Germinal center (tissue), 1 donor: ENCODE measurements at places on chromosomes 2 and 18.

DNA sequence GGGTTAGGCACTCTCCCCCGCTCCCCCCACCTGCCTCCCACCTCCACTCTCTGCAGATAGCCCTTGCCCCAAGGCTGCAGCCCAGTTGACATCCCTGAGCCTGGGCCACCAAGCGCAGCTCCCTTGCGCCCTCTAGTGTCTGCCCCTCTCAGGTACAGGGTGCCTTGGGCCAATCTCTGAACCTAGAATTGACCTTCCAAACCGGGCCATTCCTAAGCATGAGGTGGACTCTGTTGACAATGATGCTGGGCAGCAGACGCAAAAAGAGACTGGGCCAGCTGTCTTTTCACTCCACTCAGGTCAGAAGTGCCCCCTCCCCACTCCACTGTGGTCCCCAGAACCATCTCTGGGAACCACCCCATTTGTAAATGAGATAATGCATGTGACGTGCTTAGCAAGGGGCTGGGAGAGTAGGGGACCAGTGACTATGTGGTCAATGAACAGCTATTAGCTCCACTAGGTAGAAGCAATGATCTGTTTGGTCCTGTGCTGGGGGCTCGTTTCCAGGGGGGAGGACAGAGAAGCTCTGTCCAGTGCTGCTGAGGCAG, 43.3 kb upstream of the PLB1 start:
- DNase-seq, result peak; percentile 59

DNA sequence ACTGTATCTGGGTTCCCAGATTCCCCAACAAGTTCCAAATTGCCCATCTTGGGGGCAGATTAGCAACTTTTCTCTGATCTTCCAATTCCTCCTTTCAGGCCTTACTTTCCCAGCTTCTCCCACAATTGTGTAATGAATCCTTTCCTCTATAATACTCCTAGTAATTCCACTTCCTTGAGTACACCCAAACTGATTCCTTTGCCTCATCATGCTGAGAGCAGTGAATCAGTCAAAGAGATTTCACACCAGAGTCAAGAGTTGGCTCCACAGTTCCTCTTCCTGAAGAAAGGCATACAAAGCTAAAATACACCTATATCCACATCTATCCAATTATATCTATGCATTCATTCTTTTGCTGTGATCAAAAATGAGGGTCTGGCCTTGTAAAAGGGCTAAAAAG, 28.6 kb upstream of the DAPL1 start:
- DNase-seq, result no peak

DNA sequence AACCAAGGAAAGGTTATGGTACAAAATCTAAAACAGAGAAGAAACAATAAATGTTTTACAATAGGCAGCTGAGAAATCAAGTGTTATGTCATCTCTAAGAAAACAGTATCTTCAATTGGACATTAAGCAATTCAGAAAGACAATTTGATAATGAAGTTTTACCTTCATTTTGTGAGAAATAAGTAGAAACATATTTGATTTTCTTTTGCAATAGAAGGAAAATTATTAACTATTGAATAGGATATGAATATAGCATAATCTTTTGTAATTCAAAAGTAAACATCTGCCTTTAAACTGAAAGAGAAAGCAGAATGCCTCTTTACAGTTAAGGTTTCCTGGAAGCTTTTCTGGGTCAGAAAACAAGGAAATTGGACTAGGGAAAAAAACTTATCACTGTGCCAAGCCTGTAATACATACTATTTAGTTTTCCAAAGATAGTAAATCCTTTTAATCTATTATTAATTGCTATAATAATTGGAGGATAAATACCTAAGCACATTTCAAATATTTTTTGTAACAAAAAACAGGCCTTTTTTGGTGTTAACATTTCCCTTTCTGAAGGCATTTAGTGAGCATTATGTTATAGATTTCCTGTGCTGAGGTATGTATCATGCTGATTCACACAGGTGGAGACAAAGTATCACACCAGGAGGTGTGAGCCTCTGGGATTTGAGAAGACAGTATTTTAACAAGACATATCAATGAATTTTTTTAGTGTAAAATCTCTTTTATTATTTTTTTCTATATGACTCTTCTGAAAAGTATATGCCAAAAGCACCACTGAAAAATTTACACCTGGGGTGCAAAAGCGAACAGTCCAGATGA, 947.0 kb upstream of the CDH2 start:
- no peak for DNase-seq

DNA sequence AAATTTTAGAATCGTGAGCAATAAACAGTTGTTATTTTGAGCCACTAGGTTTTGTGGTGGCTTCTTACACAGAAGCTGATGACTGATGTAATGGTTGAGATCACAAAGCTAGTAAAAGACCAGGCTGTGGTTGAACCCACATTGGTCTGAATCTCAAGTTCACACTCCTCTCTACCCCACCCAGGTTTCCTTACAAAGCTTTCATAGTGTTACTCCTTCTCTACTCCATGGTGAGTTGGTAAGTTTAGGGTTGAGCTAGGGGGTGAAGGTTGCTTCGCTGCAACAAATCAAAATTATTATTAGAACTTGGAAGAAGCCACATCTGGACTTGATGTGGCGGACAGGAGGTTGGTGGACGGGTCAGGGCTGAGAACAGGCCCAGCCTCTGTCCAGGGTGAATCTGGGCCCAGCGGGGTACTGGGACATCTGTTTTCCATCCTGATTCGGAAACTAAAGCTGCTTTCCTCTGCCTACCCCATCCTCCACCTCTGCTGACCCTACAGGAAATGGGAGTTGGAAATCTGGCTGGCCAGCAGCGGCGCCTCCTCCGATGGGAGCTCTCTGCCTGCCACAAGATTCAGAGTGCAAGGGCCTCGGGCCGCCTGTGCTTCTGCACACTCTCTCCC, 86.3 kb downstream of the ZFP36L2 start:
- DNase-seq, result no peak

DNA sequence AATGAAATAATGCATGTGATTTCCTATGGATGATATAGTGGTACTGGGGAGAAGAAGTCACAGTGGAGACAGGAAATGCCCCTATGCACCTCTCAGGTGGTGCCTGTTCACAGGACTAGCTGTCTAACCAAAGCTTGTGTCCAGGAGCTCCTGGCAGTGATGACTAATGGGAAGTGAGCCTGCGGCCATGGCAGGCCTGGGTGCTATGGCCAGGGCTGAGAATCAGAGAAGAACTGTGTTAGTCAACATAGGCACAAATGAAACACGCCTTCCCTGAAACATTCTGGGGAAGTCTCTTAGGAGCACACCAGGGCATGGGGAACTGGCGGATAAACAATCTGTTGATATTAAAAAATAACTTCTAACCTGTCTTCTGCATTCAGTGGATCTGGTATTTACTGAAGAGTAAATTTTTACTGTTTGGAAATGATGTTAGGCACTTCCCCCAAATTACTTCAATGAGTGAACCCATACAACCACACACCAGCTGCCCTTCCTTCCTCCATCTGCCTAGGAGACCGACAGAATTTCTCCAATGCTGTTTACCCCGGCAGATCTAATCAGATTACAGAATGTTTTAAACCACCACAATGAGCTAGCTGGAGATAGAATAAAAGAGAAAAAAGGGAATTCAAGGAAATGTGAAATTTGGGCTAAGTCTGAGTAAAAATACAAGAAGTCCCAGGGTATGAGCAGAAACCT, 67.4 kb downstream of the MEP1B start:
- no peak for DNase-seq

GRCh38 chr2:181463588-181463987, 6.4 kb downstream of the ITGA4 start:
- DNase-seq, result no peak

- no peak for DNase-seq
Measured at GRCh38 chr18:73043611-73044010, 175.8 kb upstream of the NETO1 start.

DNA sequence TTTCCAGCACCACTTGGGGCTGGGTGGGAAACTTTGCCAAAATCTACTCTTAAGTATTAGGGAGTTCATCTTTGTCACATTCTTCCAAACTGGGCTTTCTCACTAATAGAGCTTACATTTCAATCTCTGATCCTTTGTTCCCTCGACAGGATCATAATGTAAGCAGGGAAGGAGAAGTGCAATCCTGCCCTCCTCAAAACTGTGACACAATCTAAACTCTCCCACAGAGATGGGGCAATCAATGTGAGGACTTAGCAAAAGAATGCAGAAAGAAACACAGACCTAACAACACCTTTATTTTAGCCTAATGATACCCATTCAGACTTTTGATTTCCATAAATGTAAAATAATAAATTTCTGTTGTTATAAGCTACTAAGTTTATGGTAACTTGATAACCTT, 40.8 kb downstream of the DSEL start:
- DNase-seq, result no peak

- DNase-seq, result no peak
Measured at GRCh38 chr2:232901736-232902578, 31.9 kb downstream of the SNORC start.

GRCh38 chr2:48444404-48444803, 85.5 kb upstream of the STON1 start:
- DNase-seq, result no peak

DNA sequence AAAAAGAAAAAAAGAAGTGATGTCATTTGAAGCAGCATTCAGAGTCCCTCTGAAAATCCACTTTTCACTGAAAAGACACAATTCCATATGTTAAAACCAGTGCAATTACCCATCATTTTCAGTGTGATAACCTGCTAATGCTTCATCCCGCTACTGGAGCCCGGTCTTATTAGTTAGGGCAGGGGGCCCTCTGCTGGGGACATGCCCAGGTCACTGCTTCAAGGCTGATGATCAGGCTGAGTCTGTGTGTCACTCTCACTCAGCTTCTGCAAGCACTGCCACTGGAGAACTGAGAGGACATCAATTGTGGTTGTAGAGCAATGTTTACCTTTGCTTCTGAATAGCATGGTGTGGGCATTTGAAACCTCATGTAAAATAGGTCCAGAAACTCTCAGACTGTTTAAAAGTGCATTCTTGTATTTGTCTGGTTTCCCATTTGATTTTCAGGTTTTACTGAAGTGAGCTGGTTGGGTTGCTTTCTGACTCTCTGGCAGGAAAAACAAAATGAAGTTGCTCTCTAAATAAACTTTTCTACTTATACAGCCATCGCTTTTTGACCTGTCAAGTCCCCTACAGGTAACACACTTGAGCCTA, 49.2 kb upstream of the NXPH2 start:
- no peak for DNase-seq

GRCh38 chr2:224846161-224846560, 130.0 kb upstream of the CCDC195 start:
- DNase-seq, result no peak

GRCh38 chr2:133888621-133889219, 320.5 kb upstream of the NCKAP5 start:
- no peak for DNase-seq

DNA sequence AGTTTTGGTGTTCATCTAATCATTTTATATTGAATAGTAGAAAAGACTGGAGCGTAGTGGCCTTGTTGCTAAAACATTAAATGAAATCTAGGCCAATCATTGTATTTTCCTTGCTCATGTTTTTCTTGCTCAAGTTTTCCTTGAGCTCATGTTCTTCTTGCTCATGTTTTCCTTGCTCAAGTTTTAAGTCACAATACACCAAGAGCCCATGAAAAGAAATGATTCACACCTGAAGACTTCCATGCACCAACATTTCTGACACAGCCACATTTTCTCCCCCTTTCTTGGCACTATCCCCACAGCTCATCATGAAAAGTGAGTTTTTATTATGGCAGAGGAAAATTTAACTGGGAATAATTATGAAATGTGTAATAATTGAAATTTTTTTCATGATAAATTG, 92.0 kb downstream of the LRP1B start:
- DNase-seq, result no peak

DNA sequence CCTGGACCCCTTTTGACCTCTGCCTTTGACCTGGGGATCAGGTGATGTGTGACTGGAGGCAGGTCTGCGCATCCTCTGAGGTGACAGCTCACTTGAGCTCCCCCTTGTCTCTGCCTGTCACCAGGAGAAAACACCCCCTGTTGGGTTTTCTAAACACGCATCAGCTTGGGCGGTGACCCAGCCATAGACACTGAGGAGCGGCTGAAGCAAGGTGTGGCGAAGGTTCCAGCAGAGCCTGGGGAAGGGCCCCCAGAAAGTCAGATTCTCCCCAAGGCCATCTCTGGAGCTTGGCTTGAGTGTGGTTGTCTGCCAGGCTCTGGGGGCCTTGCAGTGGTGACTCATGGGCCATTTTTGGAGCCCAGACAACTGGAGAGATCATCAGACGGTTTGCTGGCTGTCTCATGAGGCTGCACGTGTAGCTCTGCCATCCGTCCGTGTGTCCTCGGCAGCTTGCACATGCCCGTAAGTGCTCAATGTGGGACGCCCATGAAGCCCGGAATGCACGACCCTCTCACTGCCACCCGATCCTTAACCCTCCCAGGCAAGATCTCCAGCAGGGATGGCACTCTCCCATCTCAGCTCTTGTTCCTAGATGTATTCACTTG, 29.4 kb downstream of the SIX3 start:
- no peak for DNase-seq

DNA sequence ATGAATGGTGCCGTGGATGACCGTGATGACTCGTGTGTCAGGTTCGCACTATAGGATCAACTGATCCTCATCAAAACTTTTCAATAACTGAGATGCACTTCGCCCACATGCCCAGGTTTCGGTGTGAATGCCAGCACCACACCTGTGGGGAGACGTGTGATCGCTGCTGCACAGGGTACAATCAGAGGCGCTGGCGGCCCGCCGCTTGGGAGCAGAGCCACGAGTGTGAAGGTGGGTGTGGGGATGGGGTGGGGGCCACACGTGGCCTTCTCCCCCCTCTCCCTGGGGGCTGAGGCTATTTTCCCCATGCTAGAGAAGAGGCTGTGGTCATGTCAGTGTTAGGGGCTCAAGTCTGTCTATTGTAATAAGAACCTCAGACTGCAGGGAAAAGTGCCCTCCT, 69.0 kb downstream of the LAMA3 start:
- no peak for DNase-seq

DNA sequence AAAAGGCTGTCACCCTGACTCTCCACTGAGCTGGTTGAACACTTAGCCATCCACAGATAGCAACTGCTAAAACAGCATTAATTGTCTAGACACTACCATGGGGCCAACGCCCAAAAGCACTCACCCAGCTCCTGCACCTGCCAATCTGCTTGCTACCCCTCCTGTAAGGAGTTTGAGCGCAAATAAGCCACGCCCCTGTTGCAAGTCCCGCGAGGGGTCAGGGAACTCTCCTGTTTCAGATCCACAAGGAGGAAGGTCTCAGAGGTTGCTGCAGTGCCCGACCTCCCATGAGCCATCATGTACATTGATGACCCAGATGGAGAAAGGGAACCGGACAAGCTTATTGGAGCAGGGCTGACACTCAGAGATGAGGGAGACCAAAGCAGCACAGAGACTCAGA, 106.8 kb downstream of the ZNF516 start:
- no peak for DNase-seq

DNA sequence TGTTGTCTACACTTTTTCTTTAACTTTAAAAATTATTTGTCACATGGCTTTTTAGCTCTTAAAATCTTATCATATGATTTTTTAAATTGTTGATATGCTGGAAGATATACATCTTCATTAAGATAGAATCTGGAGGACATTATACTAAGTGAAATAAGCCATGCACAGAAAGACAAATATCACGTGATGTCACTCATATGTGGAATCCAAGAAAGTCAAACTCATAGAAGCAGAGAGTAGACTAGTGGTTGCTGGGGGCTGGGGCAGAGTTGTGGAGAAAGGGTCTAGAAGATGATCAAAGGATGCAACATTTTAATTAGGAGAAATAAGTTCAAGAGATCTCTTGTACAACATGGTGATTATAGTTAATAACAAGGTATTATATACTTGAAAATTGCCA, 280.9 kb downstream of the GULP1 start:
- DNase-seq, result no peak
